Uterus (tissue), 4 donors: ENCODE measurements at places on chromosomes 2 and 18.

DNA sequence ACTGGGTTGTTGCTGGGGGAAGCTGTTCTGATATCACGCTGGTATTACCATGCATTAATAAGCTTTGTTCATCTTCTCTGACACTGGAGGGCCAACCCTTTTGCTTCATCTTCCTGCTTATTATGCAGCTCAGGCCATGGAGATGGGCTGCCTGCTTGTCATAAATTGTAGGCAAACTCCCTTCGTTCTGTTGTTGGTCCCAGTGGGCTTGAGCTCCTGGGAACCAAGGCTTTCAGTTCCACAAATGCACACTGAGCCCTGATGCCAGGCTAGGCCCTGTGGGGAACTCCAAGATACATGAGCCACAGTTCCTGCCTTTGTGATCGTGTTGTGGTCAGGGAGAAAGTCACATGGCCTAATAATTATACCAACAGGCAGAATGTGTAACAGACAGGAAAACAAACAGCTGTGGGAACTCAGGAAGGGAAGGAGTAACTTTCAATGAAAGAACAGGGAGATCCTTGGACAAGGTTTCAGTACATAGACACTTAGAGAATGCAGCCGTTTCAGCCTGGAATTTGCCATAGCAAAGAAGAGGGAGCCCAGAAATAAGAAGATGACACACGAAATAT is 49.0 kb upstream of the BCL2L11 start:
- DNase-seq, result no peak

- DNase-seq, result no peak
Observed at GRCh38 chr18:35368595-35368994, 8.5 kb downstream of the ZNF396 start.

DNA sequence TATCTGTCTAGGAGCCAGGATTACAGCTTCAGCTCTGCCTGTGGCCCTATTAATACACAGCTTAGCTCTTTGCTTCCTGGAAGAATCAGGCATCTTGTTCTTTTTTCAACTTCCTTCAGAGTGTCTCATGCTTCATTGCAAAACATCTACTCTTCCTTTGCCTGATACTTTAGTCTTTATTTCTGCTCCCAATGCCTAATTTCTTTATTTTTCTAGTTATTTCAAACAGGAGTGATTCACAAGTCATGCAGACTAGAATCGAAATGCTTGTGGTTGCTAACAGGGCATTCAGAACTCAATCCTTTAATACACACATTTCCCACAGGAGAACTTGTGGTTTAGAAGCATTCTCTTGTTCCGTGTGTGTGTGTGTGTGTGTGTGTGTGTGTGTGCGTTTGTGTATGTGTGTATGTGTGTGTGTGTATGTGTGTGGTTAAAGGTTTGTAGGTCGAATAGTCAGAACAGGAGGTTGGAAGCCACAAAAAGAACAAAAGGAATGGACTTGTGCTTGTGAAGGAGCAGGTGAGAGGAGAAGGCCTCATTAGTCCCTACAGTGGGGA is 28.3 kb upstream of the INSIG2 start:
- no peak for DNase-seq

DNA sequence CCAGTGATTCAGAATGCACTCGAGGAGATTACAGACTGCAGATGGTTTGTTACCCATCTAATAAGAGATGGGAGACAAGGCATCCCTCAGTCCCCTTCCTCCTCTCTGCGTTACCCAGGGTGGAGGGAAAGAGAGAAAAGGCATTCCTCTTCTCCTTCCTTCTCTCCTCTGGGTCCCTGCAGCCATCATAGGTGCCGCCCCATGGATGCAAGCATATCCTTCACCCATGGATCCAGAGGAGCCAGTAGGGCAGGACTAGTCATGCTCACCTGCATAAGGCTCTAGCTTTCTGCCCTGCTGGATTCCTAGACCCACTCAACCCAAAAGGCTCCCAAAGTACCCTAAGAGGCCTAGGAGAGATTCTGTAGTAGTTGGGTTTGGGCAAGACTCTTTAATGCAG is 20.4 kb downstream of the CMPK2 start:
- no peak for DNase-seq

DNA sequence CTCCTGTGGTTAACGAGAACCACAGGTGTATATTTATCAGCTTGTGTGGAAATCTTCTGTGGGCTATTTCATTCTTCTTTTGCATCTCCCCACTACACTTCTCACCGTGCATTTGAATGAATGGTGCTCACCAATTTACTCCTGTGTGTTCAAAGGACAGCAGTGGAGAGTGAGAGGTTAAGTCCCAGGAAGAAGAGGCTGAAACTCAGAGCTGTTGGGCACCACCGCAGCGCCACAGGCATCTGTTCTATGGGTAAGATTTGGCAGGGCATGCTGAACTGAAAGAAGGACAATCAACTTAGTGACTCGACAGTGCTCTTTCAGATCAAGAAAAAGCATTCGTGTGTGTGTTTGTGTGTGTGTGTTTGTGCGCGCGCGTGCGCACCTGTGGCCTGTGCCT is 297.9 kb upstream of the SIX2 start:
- DNase-seq, result no peak

DNA sequence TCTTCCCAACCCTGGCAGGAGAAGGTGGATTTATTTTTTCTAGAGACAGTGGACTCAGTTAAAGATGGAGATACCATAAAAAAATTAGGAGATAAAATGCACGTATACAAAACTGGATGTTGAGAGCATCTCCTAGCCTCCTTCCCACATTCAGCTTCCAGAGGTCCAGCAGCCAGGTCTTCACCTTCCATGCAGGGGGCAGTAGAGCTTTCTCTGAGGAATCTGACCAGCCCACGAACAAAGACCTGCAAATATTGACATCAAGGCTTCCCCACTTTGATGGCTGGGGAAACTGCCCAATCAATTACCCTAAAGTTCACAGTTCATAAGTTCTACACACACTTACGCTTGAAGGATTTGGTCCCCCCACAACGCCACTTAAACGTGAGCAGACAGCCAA is 24.5 kb downstream of the AQP4 start:
- DNase-seq, result no peak

GRCh38 chr2:136301006-136301405 is 183.1 kb upstream of the CXCR4 start:
- no peak for DNase-seq

DNA sequence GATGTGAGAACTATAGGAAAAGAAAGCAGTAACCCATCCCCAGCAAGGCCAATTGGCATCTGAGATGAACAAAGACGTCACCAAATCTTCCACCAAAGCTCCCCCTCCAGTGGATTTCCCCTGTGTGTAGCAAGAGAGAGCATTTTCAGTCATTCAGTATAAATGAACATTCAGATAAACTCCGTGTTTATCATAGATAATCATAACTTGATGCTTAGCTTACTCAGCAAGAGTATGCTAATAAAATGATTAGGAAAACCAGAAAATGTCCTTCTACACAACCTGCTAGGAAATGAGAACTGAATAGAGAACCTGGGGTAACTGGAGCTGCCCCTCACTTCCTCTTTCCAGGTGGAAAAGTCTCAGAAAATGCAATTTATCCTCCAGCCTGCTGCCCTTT is 198.0 kb upstream of the CCDC150 start:
- no peak for DNase-seq

GRCh38 chr2:223082706-223083105 is 30.7 kb downstream of the KCNE4 start:
- no peak for DNase-seq

- DNase-seq, result no peak
Observed at GRCh38 chr18:76402026-76402990, 92.7 kb downstream of the ZNF516 start.

DNA sequence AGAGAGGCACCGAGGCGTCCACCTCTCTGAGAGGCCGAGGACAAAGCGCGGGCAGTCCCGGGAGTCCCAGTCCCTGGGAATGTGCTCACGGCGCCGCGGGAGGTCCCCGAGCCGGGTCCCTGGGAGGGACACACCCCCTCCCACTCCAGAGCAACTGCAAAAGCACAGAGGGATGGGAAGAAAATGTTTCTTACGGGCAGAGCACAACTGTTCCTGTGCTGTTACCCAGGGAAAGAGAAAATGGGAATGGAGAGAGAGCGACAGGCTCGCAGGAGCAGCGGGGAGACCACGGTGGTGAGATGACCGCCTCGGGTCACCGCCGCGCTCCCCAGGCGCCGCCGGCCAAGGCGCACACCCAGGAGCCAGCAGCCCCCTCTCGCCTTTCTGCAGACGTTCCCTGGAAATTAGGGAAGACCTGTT is 1.2 kb upstream of the BCL11A start:
- DNase-seq, result no peak

GRCh38 chr18:59265974-59266369 is 7.3 kb downstream of the RAX start:
- no peak for DNase-seq

- DNase-seq, result no peak
Observed at GRCh38 chr2:188527581-188527993, 235.9 kb downstream of the GULP1 start.

DNA sequence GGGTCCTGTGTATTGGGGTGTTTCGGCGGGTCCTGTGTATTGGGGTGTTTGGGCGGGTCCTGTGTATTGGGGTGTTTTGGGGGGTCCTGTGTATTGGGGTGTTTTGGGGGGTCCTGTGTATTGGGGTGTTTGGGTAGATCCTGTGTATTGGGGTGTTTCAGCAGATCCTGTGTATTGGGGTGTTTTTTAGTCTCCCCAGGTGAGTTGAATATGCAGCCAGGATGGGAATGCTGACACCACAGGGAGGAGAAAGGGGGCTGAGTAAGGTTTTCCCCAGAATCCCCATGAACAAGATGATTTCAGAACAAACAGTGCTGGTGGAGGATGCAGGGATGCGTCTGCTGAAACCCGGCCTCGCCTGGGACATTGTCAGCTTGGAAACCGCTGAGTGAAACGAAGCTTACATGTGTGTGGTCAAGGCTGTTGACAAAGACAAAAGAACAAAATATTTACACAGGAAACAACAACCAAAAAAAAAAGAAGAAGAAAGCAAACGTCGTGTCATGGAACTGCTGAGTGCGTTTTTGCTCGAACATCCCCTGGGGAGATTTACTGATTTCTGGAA is 88.5 kb upstream of the ODC1 start:
- no peak for DNase-seq

- DNase-seq, result no peak
Observed at GRCh38 chr2:149221898-149222297, 108.5 kb upstream of the LYPD6 start.

DNA sequence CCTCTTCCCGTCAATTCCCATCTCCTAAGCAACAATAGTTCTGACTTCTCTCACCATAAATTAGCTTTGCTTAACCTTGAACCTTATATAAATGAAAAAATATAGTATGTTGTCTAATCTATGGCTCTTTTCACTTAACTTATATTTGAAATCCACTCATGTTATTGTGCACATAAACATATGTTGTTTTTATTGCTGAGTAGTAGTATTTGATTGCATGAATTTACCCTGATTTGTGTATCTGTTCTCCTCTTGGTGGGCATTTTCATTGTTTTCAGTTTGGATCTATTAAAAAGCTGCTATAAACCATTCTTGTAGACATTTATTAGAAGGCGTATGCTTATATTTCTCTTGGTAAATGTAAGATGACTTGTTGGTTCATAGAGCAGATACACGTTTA is 874.3 kb upstream of the ZEB2 start:
- no peak for DNase-seq

DNA sequence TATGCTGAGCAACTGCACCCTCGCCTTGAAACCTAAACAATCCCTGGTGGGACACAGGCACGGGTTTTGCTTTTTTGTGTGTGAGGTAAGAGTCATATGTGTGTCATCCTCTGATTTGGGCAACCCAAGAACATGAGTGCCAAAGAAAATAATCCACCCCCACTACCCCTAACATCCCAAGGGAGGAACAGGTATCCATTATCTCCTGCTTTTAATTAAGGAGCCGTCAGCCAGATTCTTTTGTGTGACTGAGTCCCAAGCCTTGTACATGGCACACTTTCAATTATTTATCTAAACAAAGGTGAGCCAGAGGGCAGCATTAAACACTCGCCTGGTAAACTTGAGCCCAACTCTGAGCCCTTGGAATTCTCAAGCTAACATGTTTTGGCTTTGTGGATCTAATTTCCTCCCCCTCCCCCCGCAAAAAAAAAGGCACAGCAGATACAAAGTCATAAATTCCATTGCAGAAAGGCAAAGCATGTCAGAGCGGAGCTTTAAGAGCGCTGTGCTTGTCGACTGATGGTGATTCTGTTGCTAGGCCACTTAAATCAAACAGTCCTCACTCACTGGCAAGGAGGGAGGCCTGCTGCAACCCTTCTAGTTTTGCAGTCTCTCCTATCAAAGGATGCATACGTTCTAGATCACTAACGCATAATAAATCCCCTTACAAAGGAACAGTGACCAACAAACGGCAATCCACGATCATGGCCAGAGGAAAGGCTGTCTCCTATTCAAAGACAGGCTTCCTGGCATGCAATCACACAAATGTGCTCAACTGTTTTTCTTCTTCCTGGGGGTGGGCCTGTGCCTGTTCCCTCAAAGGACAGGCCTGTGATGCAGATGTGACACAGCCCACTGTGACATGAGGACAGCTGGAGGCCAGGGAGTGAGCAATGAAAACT is 143.5 kb upstream of the LMAN1 start:
- peak; percentile 74 for DNase-seq

GRCh38 chr2:28670856-28671255 is 80.8 kb upstream of the PPP1CB start:
- DNase-seq, result no peak

GRCh38 chr2:226466589-226466988 is 333.0 kb downstream of the IRS1 start:
- no peak for DNase-seq

GRCh38 chr18:46759890-46760289 is 3.0 kb upstream of the ST8SIA5 start:
- DNase-seq, result no peak

DNA sequence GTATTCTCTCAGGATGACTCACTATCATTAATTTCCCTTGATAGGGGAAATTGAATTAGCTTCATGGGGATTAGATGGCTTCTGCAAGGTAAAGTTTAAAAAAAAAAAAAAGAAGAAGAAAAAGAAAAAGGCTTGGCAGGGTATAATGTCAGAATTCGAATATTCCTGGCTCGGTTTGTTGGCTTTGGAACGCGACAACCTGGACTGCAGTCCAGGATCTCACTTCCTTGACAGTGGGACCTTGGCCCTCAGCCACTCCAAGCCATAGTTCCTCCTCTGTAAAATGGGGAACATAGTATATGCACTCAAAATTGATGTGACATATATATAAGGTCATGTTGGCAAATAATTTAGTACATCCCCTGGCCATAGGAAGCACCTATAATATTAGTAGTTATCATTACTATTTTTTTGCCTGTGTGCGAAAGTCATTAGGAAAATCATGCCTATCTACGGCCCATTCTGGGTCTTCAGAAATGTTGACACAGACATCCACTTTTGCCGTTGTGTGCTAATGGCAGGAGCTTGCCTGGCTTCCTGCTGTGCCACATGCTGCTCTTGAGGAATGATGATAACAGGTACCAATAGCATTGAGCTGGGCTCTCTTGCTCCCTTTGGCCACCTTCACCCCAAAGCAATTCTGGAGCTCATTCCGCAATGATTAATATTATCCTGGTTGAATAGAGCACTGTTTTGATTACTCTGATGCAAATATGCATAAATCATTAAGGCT is 97.9 kb downstream of the MTCL1 start:
- no peak for DNase-seq
